ENCODE measurements at places on chromosomes 11 and 22.

DNA sequence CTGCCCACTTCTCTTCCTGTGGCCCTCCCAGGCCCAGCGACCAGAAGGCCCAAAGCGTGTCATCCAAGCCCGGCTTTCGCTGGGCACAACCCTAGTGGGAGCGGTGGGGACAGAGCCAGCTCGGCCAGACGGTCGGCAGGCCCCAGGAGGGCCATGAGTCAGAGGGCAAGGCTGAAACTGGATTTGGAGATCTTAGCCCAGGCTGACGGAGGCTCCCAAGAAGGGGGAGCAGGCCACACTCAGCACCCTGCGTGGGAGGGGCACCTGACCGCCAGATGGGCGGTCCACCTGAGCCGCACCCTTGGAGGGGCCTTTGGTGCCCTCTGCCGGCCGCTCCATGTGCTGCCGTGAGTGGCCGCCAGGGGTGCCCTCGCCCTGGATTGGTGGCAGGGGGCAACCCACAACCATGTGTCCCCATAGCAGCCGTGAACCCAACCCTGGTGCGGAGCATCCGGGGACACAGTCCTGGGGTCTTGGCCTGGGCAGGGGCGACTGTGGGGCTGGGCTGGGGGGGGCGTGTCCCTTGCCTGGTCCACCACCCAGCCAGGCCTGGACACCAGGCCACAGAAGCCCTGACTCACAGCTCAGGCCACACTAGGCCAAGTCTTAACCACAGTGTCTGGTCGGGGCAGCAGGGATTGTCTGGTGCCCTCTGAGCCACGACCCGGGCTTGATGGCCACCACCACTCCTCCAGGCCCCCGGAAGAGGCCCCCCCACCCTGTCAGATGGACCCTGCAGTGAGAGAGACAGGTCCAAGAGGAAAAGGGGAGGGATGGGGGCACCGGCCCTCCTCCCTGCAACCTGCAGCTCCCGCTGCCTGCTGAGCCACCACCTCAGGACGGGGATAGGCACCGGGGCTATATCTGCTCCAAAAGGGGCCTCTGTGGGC is 19.2 kb upstream of the TALDO1 start:
- DNase-seq = peak; percentile 69

DNA sequence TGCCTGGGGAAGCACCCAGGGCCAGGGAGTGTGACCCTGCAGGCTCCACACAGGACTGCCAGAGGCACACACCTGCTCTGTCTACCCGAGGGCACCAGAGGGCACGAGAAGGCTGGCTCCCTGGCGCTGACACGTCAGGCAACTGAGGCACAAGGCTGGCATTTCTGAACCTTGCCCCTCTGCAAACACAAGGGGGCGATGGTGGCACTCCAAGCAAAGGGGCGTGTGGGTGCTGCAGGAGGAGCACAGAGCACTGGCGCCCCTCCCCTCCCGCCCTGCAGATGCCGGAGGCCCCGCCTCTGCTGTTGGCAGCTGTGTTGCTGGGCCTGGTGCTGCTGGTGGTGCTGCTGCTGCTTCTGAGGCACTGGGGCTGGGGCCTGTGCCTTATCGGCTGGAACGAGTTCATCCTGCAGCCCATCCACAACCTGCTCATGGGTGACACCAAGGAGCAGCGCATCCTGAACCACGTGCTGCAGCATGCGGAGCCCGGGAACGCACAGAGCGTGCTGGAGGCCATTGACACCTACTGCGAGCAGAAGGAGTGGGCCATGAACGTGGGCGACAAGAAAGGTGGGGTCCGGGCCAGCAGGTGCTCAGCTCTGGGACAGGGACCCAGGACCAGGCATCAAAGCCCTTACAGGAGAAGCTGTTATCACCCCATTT is 20.8 kb upstream of the TXNRD2 start:
- no peak for DNase-seq

DNA sequence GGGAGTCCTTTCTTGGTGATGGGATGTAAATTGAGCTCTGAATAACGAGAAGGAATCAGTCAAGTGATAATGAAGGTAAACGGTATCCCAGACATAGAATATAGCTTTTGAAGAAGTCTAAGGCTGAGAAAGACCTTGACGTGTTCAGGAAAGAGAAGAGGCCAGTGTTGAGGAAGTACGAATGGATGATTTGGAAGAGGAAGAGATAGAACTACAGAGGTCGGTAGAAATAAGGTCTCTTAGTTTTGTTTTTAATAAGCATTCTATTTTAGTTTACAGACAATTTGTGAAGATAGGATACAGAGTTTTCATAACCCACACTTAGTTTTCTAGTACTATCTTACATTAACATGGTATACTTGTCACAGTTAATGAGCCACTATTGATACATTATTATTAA is 1598.1 kb downstream of the FAM181B start:
- no peak for DNase-seq

GRCh38 chr11:134633276-134633675 is 221.2 kb upstream of the B3GAT1 start:
- no peak for DNase-seq

DNA sequence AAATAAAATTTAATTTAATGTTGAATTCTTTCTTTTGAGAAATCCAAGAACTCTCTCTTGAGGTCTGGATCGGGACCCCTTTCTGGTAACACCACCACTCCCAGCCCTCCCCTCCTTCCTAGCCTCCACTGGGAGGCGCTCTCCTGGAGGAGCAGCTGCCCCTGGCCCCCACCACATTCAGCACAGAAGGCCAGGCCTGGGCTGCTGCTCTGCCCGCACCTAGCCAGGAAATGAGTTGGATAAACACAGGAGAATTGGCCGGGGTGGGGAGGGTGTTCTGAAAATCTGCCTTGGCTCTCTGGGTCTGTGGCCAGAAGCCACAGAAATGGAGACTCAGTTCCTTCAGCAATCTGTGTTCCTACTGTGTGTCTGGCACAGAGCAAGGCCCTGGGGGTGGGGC is 31.2 kb downstream of the C22orf42 start:
- DNase-seq = no peak

DNA sequence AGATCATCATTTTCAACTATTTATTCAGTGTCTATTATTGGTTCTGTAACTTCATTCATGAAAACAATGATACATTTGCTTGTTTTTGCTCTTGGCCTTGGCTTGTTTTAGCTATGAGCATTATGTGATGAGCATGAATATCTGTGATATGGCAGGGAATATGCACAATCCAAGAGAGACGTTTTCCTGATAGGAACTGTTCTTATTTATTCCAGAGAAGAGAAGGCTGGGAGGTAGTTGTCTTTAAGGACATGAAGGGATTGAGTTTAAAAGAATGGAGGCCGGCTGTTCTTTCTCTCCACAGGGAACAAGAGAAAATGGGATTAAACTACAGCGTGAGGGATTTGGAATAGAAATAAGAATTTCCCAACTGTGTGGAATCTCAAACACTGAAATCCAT is 30.3 kb downstream of the BLID start:
- DNase-seq = no peak

GRCh38 chr11:13691286-13691899 is 22.9 kb downstream of the FAR1 start:
- no peak for DNase-seq

GRCh38 chr11:76501526-76502202 is 56.8 kb downstream of the EMSY start:
- no peak for DNase-seq

DNA sequence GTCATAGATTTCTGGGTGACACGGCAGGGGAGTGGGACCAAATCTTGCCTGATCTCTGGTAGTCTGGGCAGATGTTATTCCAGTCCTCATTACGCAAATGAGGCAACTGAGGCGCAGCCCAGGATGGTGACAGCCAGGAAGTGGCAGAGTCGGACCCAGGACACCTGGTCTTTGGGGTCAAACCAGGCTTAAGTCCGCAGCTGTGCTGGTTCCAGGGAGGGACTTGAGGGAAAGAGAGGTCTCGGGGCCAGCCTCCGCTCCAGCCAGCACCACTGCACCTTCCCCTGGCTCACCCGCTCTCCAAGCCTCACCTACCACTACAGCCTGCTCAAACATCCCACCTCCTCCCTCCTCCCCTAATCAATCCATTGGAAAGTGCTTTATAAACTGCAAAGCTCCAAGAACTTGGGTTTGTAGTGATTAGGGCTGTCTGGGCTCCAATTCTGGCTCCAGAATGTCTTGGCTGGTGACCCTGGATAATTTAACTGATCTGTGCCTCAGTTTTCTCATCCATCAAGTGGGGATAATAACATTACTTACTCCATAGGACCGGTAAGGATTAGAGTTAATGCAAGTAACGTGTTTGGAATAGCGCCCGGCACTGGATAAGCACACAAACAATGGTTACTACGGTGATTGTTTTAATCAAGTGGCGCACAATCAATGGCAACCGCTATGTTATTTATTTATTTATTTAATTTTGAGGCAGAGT is 526 bp upstream of the PNPLA5 start:
- DNase-seq = no peak

GRCh38 chr11:5317292-5317691 is 6.8 kb downstream of the OR51B2 start:
- no peak for DNase-seq

- DNase-seq = no peak
Observed at GRCh38 chr11:68340784-68341556, 28.6 kb downstream of the LRP5 start.

- DNase-seq = no peak
Observed at GRCh38 chr11:102603576-102603975, 21.6 kb downstream of the MMP20 start.

GRCh38 chr11:102488208-102488607 is 35.6 kb upstream of the TMEM123 start:
- DNase-seq = no peak

DNA sequence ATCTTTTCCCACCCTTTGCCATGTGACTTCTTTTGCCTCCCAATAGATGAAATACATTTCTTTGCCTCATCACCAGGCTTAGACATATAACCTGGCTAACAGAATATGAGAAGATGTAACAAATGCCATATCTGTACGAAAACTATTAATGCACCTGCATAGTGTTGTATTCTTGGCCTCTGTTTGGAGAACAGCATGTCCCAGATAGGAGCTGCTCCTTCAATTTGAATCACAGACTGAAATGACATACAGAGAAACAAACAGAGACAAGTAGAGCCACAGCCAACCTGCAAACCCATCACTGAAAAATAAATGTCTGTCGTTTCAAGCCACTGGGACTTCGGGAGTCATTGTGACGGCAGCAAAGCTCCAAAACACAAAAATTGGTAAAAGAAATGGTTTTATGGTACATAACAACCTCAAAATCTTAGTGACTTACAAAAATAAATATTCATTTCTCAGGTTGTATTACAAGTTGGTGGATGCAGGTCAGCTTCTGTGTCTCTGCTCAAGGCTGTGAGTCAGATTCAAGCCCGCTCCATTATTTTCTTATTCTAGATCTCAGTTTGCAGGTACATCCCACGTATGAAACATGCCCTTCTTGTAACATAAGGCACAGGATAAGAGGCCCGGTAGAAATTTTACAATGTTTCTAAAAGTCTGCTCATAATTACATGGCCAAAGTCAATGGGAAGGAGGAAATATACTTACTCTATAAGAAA is 171.3 kb upstream of the SOX6 start:
- DNase-seq = no peak

DNA sequence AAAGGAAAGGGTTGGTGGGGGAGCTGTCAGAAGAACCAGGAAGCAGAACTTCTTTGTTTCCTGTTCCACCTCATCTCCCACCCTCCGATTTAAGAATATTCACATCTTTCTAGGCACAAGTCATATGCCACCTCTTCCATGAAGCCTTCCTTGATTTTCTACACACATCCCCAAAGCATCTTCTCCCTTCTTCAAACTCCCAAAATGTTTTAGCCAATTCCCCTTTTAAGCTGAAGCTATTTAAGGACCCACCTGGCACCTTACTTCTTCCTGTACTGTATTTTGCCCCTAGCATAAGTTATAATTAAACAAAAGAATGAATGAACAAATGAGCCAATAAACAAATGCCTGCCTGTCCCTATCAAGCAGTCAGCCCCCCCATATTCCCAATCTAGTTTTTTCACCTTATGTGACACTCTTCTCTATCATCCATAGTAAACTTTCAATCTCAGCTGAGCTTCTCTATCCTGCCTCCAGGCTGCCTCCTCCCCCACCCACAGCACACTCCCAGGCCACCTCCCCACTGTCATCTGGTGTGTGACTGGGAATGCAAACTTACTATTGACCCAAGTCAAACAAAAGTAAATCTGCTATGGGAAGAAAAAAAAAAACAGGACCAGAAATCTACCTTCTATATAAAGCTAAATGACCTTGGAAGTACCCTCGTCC is 3.9 kb downstream of the TNKS1BP1 start:
- DNase-seq = no peak

- no peak for DNase-seq
Observed at GRCh38 chr11:71406681-71407080, 41.5 kb downstream of the DHCR7 start.

DNA sequence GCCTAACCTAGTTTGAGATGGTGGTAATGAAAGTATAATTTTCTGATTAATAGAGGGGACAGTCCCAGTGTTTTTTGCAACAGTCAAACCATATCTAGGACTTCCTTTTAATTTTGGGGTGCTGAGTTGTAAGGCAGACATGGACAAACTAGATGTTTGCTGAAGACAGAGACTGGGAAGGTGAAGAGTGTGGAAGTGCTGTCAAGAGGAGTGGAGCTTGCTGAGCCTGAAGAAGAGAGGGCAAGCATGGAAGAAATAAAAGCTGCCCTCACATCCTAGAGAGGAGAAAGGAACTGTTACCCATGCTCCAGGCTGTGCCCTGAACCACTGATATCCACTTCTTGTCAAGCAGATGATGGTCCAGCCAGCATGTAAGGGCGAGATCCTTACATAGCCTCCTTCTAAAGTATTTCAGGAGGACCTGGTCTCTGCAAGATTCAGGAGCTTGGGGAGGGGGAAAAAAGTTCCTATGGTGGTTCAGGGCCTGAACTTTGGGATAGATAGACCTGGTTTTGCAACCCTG is 51.4 kb downstream of the PRR5L start:
- no peak for DNase-seq

DNA sequence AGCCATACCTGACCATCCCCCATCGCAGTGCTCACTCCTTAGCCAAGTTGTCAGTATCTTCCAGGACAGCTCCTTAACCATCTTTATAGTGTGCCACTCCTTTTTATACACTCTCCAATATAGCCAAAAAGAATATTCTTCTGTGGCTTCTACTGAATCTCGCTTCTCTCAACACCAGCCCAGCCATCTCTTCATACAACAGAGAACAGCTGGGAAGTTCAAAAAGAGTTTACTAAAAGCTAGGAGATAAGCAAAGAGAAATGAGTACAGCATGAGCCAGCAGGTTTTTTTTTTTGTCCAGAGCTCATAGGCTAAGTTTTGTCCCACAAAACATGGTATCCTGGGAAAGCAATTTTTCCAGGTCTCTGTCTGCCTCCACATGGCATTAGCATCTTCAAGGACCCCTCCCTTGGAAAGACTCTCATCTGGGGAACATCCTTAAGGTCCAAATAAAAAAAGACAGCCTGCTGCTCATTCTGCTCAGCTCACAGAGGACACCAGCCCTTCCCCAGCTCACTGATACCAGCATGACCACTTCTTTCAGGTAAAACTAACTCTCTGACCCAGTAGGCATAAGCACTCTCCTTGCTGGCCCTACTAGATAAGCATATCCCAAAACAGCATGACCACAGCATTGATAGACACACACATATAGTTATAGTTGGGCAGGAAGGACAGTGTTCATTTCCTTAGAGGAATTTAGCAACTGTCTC is 48.8 kb upstream of the YWHAH start:
- no peak for DNase-seq

Measured in stimulated activated CD8-positive, alpha-beta memory T cell treated with anti-CD3 and anti-CD28 coated beads, Interleukin-15, amount 100 ng/mL, for 1 hour (primary cell).